ENCODE measurements at places on chromosomes 16 and 17. TPM values are rescaled to one million over a fixed set of nuclear protein-coding genes. Genes with fewer than 3 reads are reported as not detected.
A peak's percentile ranks its signal among the peaks of the same experiment; 100 is the strongest.

GRCh38 chr17:61366076-61366714 lies 33.4 kb upstream of the TBX2 start:
- no peak for DNase-seq

DNA sequence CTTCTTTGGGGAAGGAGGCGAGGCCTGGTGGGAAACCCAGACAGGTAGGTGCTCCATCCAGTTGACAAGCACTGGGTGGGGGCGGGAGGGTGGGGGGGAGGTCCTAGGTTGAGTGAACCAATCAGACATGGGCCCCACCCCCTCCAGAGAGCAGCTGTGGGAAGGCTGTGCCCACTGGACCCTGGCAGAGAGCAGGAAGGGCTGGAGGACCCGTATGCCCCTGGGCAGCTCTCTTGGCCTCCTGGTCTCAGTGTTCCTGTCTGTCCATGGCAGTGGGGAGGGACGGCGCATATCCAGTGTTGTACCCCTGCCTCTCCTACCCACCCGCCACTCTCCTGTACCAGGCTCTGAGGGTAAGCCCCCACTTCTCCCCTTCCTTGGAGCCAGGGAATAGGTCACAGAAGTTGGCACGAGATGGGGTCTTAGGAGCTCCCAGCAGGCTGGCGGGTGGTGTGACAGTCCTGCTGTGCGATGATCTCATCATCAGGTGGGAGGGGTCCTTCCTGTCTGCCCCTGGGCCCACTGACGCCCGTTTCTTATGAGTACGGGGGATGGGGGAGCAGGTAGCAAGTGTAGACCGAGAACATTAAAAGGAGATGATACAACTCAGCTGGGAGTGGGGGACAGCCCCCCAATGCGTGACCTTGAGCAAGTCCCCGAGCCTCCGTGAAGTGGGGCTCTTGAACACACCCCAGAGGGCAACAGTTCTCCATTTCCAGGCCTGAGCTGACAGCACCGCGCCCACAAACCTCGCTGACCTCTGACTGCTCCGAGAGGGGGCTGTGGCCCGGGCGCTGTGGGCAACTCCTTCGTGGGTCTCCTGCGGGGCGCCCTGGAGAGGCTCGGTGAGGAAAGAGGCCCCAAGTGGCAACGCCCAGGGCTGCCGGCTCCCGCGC lies 1.2 kb upstream of the ZFPM1 start:
- DNase-seq = no peak

DNA sequence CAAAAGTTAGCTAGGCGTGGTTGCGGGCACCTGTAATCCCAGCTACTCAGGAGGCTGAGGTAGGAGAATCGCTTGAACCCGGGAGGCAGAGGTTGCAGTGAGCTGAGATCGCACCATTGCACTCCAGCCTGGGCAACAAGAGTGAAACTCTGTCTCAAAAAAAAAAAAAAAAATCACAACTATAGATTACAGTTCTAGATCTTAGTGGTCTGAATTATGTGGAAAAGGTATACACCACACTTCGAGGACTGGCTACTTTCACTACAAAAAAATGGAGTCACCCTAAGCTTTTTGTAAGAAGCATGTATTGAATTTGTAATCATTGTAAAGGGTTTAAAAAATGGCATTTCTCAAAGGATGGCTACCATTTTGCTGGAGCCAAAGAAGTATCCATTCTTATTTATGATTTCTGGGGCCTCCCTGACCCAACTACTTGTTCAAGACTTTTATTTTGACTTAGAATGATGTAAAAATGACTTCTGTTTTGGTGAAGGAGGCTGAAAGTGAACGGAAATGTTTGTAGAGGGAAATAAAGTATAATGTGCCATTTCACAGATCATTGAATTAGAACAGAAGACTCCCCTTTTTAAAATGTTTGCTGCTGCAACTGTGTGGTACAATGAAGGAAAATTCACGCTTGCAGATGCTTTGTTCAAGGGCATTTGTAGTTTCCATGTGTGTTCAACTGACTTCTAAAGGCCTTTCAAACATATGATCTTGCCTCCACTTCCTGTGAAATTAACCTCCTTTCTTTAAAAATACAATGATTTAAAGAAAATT lies 37.1 kb upstream of the NOL11 start:
- no peak for DNase-seq

DNA sequence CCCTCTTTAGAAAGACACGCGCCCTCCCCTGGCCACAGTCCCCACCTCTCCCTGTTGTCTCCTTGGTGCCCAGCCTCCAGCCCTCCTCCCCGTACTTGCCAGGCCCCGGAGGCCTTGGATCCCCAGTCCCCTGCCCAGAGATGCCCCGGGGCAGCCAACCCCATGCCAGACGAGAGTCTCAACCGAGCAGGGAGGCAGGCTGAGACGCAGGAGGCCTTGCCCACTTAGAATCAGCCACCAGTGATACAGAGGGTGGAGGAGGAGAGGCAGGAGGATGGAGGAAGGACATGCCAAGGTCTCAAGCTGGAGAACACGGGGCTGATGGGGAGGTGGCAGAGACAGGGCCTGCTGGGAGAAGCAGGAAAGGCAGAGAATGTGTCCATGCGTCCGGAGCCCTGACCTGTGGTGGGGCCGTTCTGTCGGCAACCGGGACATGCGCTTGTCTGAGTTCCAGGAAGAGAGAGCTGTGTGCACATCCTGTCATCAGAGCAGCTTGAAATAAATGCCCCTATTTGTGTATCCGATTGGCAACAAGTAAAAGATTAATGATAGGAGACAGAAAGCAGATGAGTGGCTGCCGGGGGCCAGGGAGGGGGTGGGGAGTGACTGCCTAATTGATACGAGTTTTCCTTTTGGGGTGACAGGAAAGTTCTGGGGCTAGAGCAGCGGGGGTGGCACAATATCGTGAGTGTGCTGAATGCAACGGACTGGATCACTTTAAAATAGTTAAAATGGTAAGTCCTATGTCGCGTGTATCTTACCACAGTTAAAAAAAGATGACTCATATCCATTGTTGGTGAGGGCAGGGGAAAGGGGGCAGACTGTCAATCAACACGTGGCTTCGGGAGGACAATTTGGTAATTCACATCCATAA lies 44.7 kb upstream of the MEAK7 start:
- DNase-seq = no peak

DNA sequence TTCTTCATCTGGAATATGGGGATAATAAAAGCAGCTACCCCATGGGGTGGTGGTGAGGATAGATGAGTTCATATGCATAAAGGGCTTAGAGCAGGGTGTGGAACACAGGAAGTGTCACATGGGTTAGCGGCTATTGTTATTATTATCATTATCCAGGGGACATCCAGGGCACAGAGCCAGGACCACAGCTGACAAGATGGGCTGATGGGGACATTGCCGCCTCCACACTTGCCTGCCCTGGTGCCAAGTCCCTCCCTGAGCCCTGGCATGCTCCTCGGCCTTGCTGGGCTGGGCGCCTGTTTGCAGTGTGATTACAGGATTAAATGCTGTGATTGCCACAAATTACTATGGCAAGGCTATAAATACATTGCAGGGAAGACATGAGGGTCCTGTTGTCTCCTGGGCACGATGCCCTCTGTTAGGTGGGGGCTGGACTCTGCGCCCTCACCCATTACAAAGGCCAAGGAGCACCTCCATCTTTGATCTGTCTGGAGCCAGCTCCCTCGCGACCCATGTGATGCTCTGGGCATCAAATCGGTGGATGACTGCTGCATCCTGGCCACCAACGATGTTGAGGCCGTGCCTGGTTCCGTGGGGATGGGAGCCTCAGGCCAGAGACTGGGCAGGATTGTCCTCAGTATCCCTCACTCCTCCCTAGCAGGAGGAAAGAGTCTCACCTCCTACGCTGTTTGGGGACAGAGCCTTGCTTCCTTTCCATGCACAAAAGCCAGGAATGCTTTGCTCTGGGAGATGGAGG lies 43.2 kb downstream of the PIMREG start:
- no peak for DNase-seq

- no peak for DNase-seq
These were observed 24.5 kb downstream of the BEAN1 start for GRCh38 chr16:66451548-66451947.

- no peak for DNase-seq
These were observed 262.3 kb downstream of the STX8 start for GRCh38 chr17:9313346-9313745.

GRCh38 chr17:68906638-68907037 lies 48.6 kb downstream of the ABCA8 start:
- DNase-seq = no peak

- no peak for DNase-seq
These were observed 11.3 kb downstream of the FKBP10 start for GRCh38 chr17:41824086-41824485.

GRCh38 chr16:30183233-30184095 lies at the start of gene CORO1A:
CORO1A (plus strand) TSS chr16:30183602; CDS start chr16:30185210, 1,608 bp downstream.
- peak; percentile 88 for DNase-seq

NETO2 gene
- 2.3 TPM for total RNA-seq

MGAT5B gene
- total RNA-seq = not detected

SLC52A1 gene
- total RNA-seq = 0.12 TPM

KRT36 gene
- not detected for total RNA-seq

WDR45B gene
- 33.0 TPM for total RNA-seq

CCL18 gene
- 2.5 TPM for total RNA-seq

BEAN1 gene
- total RNA-seq = 9.6 TPM
